Activated naive CD8-positive, alpha-beta T cell treated with anti-CD3 and anti-CD28 coated beads for 36 hours (primary cell): ENCODE measurements at places on chromosomes 2 and 18. TPM values are rescaled to one million over a fixed set of nuclear protein-coding genes. Genes with fewer than 3 reads are reported as not detected.

DNA sequence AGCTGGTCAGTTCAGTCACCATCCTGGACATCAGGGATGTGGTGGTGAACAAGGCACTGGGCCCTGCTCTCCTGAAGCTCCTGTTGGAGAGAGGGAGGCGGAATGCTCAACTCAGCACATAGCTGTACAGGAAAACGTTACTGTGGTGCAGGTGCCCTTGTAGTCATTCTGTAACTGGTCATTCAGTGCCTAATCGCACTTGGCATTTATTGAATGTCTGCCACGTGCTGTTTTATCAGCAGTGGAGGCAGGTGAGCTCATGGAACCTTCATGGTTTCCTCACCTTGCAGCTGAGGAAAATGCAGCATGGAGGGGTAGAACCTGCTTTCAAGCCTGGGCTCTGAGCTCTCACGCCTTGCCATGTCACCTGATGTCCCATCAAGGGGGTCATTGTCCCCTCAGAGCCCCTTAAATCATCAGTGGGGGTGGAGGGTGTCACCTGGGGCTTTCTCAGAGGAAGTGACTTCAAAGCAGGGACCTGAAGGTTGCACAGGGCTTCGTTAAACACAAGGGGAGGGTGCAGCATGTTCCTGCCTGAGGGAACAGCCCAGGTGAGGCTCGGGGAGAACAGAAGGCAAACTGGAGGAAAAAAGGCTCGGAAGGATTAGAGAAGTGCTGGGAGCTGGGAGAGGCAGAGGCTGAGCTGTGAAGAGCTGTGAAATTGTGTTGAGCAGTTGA, 56.0 kb upstream of the RPL31 start:
- H3K4me3 ChIP-seq = no peak overlapping the region
- DNase-seq = no peak
- H3K36me3 ChIP-seq = no peaks in the 10 kb centered on the region
- H3K4me1 ChIP-seq = peaks cover 11% of the 10 kb centered on the region

- H3K36me3 ChIP-seq = no peaks in the 10 kb centered on the region
- peaks cover 3% of the 10 kb centered on the region for H3K4me1 ChIP-seq
- H3K4me3 ChIP-seq = no peak overlapping the region
- no peaks in the 10 kb centered on the region for H3K27me3 ChIP-seq
Observed at GRCh38 chr18:7824970-7825369, 257.9 kb downstream of the PTPRM start.

DNA sequence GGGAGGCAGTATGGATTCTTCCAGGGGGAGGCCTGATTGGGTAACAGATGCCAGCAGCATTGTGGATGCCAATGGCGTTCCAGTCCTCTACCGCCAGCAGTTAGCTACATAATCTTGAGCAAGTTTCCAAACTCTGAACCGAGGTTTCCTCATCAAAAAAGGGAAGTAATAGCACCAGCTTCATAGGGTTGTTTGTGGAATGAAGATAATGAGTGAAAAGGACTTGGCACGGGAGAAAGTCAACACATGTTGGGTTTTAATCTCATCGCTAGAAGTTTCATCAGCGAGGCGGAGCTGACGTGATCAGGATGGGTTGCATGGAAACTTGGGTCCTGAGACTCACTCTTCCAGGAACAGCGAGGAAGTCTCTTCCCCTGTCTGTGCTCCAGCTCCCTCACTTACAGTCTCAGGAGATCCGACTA, 266.7 kb downstream of the SH3BP4 start:
- H3K27me3 ChIP-seq = peaks cover 33% of the 10 kb centered on the region
- peaks cover 4% of the 10 kb centered on the region for H3K4me1 ChIP-seq
- no peaks in the 10 kb centered on the region for H3K36me3 ChIP-seq
- no peak for DNase-seq
- no peak overlapping the region for H3K27ac ChIP-seq

DNA sequence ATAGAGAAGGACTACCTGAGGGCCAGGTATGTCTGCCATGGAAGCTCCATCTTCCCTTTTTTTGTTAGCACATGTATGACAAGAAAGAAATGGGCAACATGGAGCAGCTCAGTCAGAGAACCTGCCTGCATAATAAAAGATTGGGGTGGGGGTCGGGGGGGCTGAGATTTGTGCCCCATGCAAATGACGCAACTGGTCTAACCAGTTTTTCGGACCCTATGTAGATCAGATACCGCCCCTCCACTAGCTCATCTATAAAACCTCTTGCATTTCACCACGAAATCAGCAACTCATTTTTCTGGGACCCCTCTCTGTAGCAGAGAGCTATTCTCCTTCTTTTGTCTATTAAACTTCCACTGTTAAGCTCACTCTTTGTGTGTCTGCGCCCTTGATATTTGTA, 657.2 kb downstream of the ERBB4 start:
- no peaks in the 10 kb centered on the region for H3K36me3 ChIP-seq
- no peak overlapping the region for H3K4me3 ChIP-seq
- H3K27me3 ChIP-seq = no peaks in the 10 kb centered on the region
- H3K4me1 ChIP-seq = no peaks in the 10 kb centered on the region
- no peak overlapping the region for H3K27ac ChIP-seq
- DNase-seq = no peak

DNA sequence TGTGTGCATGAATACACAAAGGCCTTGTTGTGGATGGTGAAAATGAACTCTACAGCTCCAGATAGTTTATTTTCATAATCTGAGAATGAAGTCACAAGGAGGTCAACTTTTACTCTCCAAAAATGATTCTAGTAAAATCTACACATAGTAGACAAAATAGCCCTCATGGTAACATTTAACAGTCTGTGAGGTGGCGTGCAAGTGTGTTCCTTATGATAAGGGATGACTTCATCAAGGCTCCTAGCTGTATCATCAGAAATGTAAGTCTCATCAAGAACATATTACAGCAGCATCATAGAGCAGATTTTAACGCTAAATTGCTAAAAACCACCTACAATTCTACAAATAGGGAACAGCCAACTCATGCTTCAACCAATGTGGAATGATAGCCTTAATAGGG, 72.3 kb upstream of the RIOK3 start:
- H3K27me3 ChIP-seq = no peaks in the 10 kb centered on the region
- no peak overlapping the region for H3K27ac ChIP-seq
- no peak overlapping the region for H3K4me3 ChIP-seq
- H3K4me1 ChIP-seq = peaks cover 24% of the 10 kb centered on the region

- peaks cover 4% of the 10 kb centered on the region for H3K27me3 ChIP-seq
- H3K4me3 ChIP-seq = no peak overlapping the region
Observed at GRCh38 chr2:38498045-38498481, 104.7 kb downstream of the HNRNPLL start.

DNA sequence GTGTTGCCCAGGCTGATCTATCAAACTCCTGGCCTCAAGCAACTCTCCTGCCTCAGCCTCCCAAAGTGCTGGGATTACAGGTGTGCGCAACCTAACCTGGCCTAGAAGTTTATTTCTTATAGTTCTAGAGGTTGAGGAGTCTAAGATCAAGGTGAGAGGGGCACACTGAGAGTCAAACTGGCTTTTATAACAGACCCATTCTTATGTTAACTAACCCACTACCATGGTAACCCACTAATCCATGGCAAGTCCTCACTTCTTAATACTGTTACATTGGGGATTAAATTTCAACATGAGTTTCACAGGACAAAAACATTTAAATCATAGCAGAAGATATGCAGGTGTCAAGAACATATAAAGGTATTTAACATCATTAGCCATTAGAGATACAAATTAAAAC, 50.6 kb downstream of the MDH1 start:
- H3K4me1 ChIP-seq = no peaks in the 10 kb centered on the region

DNA sequence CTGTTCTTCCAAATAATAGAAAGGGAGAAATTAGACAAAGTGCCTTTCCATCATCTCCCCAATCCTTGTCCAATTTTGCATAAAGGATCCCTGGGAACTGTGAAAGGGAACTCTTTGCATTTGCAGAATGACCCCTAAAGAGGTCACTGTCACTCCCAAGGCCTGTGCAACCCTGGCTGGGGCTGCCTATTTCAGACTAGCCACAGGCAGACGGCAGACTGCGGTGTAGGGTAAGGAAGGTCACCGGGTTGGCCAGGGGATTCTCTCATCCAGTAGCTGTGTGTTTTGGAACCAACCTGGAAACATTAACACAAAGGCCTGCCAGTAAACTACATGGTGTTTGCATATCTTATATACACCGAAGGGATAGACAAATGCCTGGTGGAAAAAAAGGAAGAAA, 818.7 kb downstream of the BCL11A start:
- DNase-seq = no peak
- H3K27ac ChIP-seq = no peak overlapping the region
- no peak overlapping the region for H3K4me3 ChIP-seq

- no peak overlapping the region for H3K4me3 ChIP-seq
- no peaks in the 10 kb centered on the region for H3K4me1 ChIP-seq
- no peak for DNase-seq
- no peak overlapping the region for H3K27ac ChIP-seq
- no peaks in the 10 kb centered on the region for H3K36me3 ChIP-seq
Observed at GRCh38 chr2:173991856-173992588, 26.8 kb upstream of the SP3 start.

GRCh38 chr2:233997707-233998106, 52.8 kb upstream of the SPP2 start:
- no peaks in the 10 kb centered on the region for H3K27me3 ChIP-seq
- no peak overlapping the region for H3K27ac ChIP-seq
- no peaks in the 10 kb centered on the region for H3K36me3 ChIP-seq

DNA sequence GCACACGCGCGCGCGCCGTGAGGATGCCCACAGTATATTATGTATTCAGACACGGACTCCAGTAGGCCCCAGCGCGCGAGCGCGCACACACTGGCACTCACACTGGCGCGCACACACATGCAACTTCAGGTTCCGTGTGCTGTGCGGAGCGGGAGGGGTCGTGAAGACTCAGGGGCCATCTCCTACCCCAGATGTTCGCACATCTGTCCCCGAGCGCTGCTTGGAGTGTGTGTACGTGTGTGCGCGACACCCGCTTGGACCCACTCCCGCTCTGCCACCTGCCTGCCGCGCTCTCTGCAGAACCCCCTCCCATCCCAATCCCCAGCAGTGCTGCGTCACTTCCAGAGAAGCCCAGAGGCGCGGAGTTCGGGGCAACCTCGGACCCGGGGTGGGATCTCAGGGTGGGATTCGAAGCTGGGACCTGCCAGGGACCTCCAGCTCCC, 2.6 kb downstream of the NRP2 start:
- peaks cover 28% of the 10 kb centered on the region for H3K4me1 ChIP-seq
- no peak for DNase-seq
- H3K4me3 ChIP-seq = peak overlapping the region; percentile 61

DNA sequence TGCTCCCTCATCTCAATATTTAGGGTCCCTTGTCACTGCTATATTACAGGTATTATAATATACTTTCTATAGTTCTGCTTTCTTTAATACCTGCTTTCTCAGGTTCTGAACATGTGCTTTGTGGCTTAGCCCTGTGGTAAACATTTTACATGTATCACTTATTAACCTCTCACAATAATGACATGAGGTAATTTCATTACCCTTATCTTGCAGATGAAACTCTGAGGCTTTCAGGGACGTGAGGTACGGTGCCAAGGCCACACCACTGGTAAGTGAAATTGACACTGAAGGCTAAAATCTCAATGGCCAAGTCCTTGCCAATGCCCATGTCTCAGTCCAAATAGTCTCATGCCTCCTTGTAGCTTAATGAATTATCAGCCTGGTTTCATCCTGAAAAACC, 21.7 kb downstream of the LINC00305 start:
- no peaks in the 10 kb centered on the region for H3K36me3 ChIP-seq
- no peak overlapping the region for H3K4me3 ChIP-seq
- no peak for DNase-seq
- H3K4me1 ChIP-seq = no peaks in the 10 kb centered on the region
- H3K27me3 ChIP-seq = no peaks in the 10 kb centered on the region

DNA sequence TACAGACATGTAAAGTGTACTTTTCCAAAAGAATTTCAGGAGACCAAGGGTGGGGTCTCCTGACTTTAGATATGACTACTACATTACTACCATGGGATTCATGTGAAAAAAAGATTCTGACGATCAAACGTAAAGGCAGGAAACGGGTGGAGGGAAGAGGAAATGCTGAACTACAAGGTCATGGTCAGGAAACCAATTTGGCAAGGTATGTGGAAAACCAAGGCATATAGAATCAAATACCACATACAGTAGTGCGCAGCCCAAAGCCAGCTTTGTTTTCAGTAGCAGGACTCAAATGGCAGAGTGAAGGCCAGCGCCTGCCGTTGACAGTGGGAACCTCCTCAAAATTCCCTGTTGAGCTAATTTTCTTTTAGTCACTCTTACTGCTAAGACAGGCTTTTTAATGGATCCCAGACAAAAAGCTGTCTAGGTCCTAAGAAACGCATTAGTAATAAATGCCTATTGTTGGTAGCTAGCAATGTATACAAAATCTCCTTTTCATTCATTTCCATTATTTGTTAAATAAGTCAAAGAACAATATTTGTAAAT, 57.6 kb upstream of the SERTAD2 start:
- H3K27me3 ChIP-seq = no peaks in the 10 kb centered on the region
- H3K36me3 ChIP-seq = peaks cover 14% of the 10 kb centered on the region
- H3K4me1 ChIP-seq = peaks cover 18% of the 10 kb centered on the region
- no peak for DNase-seq

DNA sequence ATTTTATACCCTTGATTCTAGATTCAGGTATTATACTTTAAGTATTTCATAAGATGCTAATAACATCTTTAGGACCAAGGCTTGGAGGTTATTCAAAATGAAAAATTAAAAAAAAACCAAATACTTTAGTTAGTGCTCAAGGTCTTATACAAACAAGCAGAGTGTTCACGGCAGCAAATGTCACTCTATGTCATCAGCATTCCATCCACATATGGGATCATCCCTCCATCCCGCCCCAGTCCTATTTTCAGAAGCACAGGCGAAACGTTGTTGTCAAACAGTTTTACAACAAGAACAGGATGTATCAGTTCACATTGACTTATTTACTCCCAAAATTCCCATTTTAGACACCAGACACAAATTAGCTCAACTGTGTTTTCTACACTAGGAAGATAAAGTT, 83.7 kb downstream of the DSEL start:
- H3K27ac ChIP-seq = no peak overlapping the region
- no peaks in the 10 kb centered on the region for H3K27me3 ChIP-seq
- no peak for DNase-seq
- peaks cover 5% of the 10 kb centered on the region for H3K36me3 ChIP-seq

DNA sequence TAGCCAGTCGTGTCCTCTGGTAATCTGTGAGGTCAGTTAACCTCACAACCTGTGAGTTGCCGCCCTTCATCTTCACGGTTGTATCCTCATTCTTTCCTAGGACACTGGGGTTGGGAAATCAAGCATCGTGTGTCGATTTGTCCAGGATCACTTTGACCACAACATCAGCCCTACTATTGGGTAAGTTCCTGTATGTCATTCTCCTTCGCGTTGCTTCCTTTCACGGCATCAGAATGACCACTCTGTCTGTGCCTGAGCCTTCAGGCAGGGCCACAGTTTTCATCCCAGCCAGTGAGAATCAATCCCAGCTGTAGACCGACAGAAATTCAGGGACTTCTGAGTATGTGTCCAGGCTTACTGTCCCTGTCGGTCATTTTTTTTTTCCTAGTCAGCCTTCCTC, 67.1 kb downstream of the RAB31 start:
- H3K27me3 ChIP-seq = peaks cover 24% of the 10 kb centered on the region
- no peaks in the 10 kb centered on the region for H3K4me1 ChIP-seq
- no peak overlapping the region for H3K27ac ChIP-seq
- DNase-seq = no peak
- no peaks in the 10 kb centered on the region for H3K36me3 ChIP-seq

- H3K4me3 ChIP-seq = no peak overlapping the region
- H3K4me1 ChIP-seq = peaks cover 16% of the 10 kb centered on the region
- no peaks in the 10 kb centered on the region for H3K27me3 ChIP-seq
Observed at GRCh38 chr18:69759046-69759445, 188.6 kb downstream of the CD226 start.

The SULT6B1 gene
- total RNA-seq = not detected

The HOXD8 gene
- total RNA-seq = not detected

The CNTNAP5 gene
- total RNA-seq = not detected

The GMCL1 gene
- 14.2 TPM for total RNA-seq

The SERPINB13 gene
- total RNA-seq = not detected

The MYL12A gene
- 316 TPM for total RNA-seq

The CABLES1 gene
- 10.0 TPM for total RNA-seq
